ENCODE measurements at places on chromosomes 12 and 14.

DNA sequence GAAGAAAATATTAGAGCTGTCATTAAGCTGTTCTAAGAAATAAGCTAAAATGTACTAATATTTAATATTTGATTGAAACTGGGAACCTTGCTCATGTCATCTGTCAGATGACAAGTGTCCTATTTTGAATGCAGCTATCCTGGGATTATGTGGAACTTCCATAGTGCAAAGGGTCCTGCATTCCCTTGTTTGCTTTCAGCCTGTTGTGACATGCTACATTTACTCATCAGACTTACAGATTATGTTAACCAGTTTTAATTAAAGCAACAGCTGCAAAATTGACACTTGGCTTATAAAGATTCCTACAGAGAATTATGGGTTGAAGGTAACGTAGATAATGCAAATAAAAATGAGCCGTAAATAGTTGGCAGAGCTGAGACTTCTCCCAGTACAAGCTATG is 458.4 kb upstream of the RGS6 start:
- no peak for DNase-seq

- no peak for DNase-seq
Measured at GRCh38 chr14:54192610-54193009, 204.2 kb upstream of the CDKN3 start.

DNA sequence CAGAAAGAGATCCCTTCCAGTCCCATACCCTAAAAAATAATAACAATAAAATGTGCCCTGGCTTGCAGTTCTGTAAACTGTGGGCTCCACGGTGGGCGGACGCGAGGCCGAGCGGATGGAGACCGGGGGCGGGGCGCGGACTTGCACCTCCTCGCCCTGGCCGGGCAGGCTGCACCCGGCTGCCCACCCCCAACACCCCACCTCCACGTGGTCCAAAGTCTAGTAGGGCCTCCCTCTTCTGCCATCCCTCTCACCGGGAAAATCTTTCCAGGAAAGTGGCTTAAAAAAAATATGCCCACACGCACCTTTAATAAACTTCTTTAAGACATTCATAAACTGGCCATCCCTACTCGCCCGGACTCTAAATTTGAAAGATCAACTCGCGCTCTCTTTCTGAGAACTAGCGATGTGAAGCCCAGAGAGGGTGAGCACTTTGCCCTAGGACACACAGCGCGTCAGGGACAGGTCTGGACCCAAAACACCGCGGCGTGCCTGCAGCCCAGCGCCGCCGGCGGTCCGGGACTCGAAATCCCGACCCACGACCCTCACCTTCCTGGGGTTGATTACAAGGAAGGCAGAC is 1.9 kb upstream of the BCL11B start:
- DNase-seq = no peak

DNA sequence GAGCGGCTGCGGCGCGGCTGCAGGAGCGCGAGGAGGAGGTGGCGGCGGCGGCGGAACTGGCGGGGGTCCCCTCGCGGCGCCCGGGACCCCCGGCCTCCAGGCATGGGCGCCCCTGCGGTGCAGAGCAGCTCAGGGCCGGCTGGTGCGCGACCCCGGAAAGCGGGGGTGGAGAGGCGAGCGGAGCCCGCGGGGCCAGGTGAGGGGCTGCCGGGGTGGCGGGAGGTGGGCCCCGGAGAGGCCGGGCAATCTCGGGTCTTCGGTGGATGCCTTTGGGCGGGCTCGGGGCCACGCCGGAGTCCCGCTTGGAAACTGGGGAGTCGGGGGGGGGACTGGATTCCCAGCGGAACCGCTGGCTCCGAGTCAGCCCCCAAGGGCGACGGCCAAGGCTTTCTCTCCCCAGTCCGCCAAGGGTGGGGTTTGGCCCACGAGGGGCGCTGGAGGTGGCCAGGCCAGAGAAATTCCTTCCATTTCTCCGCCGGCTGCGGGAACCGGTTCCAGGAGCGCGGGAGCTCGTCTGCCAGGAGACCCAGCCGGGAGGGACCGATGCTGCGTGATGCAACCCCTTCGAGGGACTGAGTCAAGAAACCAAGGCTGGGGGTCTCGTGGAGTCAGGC is 13.9 kb upstream of the NR4A1 start:
- no peak for DNase-seq

DNA sequence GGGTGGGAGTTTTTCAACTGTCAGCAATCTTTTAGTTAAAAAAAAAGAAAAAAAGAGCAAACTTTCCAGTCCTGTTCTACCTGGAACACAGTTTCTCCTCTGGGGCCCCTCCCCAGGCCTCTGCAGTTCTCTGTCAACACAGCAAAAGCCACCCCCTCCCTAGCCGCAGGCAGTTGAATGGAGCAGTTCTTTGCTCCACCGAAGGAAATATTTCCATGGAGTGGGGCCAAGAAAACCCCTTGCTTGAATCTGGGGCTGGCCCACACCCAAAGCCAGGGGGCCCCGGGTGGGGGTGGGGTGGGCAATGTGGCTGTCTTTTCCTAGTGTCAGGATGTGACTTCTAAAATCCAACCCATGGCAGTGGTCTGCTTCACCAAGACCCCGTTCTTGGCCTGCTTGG is 5.0 kb upstream of the MEG3 start:
- DNase-seq = no peak

DNA sequence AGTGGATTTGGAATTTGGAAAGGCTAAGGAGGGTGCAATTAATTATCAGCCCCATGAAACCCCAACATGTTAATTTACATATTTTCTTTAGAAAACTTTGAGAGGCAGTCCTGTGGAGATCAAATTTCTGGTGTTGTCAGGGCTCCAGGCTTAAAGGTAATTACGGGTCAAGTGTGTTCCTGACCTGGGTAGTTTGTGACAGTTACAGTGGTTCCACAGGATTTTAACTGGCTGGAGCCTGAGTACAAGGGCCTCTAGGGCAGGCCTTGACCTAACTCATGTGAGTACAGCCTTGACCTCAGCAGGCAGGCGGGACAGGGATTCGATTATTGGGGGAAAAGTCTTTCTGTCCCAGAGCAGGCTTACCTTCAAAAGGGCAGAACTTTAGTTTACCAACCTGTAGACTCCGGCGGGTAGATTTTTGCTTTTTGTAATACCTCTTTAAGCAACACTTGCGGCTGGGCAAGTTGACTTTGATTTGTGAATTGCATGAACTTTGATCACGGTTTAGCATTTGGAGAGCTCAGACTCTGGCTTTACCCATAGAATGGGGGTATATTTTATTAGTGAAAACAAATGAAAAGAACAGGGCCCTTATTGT is 8.4 kb upstream of the PPTC7 start:
- DNase-seq = no peak

GRCh38 chr12:129127771-129128170 is 274.5 kb downstream of the GLT1D1 start:
- DNase-seq = no peak

Measured in CD8-positive, alpha-beta memory T cell (primary cell).